Naive B cell (primary cell): ENCODE measurements at places on chromosomes 16 and 17. TPM values are rescaled to one million over a fixed set of nuclear protein-coding genes. Genes with fewer than 3 reads are reported as not detected.

The HSD17B2 gene
- polyA plus RNA-seq = not detected

The XAF1 gene
- 32.2 TPM for polyA plus RNA-seq

The KRTAP9-3 gene
- not detected for polyA plus RNA-seq

The ASB16 gene
- 0.19 TPM for polyA plus RNA-seq

The NKD1 gene
- 0.01 TPM for polyA plus RNA-seq

The KARS1 gene
- polyA plus RNA-seq = 189 TPM

The SLC52A1 gene
- not detected for polyA plus RNA-seq

The UTP18 gene
- polyA plus RNA-seq = 49.3 TPM

The AATK gene
- polyA plus RNA-seq = not detected

The HOXB5 gene
- not detected for polyA plus RNA-seq

The PERCC1 gene
- not detected for polyA plus RNA-seq

The PAFAH1B1 gene
- polyA plus RNA-seq = 11.6 TPM

The CDH11 gene
- polyA plus RNA-seq = not detected

The CCL3 gene
- 8.1 TPM for polyA plus RNA-seq

The ZSCAN32 gene
- 14.1 TPM for polyA plus RNA-seq

The ZPBP2 gene
- polyA plus RNA-seq = 0.80 TPM

The KCNH6 gene
- polyA plus RNA-seq = not detected

The SMIM36 gene
- not detected for polyA plus RNA-seq

The ZKSCAN2 gene
- polyA plus RNA-seq = 2.3 TPM

The C16orf46 gene
- polyA plus RNA-seq = 0.49 TPM

The HCRT gene
- not detected for polyA plus RNA-seq

The PYY gene
- not detected for polyA plus RNA-seq
